ENCODE measurements at places on chromosomes 5 and 9.

DNA sequence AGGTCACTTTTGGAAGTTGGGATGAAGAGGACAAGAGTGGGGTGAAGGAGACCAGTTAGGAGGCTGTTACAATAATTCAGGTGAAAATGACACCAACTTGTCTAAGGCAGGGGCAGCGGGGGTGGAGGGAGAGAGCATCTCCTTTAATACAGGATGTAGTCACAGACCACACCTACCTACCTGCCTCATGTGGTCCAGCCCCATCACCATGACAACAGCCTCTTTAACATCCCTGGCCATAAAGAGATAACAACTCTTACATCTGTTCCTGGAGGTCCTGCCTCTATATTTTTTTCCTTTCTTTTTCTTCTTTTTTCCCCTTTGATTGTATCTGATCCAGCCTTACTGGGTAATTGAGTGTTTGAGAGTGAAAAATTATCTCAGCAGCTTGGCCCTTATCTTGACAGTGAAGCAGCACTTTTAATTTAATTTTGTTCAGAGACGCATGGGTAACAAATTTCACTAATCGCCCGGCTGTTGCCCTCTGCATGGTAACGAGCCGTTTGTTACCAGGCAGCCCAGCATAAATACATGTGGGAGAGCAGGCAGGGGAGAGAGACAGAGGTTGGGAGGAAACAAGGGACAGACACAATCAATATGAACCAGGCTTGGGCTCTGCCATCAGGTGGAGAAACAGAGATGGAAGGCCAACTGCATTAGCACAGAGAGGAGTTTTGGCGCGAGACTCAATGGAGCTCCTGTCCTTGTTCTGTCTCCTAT is 338.1 kb downstream of the ASTN2 start:
- no peak for DNase-seq

- DNase-seq, result no peak
These were observed 318.7 kb downstream of the TLE1 start for GRCh38 chr9:81370650-81371049.

GRCh38 chr5:170154744-170155143 is 49.0 kb downstream of the FOXI1 start:
- DNase-seq, result no peak

DNA sequence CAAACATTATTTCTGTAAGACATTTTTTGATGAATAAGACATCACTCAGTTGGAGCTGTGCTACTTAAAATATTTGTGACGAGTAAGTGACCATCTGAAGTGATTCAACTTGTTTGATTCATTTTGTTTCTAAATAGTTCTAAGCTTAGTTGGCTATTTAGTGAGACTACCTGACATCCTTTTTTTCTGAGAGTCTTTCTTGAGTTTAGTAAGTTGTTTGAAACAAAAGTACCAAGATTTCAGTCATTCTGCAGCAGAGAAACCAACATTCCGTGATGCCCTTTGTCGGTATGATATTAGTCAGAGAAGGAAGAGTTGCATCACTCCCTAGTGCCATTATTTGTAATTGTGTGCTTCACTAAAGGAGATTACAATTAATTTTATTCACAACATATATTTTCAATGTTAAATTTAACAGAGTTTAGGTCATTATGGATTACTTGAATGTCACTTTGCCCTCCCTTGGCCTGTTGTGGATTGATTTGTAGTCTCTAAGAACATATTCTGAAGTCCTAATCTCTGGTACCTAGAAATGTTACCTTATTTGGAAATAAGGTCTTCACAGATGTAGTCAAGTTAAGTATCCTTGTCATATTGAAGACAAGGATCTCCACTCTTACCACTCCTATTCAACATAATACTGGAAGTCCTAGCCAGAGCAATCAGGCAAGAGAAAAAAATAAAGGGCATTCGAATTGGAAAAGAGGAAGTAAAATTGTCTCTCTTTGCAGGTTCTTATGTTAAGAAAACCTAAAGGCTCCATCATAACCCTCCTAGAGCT is 212.2 kb downstream of the PCSK1 start:
- DNase-seq, result no peak
